Activated CD8-positive, alpha-beta memory T cell treated with anti-CD3 and anti-CD28 coated beads for 48 hours (primary cell): ENCODE measurements at places on chromosomes 2 and 18.

DNA sequence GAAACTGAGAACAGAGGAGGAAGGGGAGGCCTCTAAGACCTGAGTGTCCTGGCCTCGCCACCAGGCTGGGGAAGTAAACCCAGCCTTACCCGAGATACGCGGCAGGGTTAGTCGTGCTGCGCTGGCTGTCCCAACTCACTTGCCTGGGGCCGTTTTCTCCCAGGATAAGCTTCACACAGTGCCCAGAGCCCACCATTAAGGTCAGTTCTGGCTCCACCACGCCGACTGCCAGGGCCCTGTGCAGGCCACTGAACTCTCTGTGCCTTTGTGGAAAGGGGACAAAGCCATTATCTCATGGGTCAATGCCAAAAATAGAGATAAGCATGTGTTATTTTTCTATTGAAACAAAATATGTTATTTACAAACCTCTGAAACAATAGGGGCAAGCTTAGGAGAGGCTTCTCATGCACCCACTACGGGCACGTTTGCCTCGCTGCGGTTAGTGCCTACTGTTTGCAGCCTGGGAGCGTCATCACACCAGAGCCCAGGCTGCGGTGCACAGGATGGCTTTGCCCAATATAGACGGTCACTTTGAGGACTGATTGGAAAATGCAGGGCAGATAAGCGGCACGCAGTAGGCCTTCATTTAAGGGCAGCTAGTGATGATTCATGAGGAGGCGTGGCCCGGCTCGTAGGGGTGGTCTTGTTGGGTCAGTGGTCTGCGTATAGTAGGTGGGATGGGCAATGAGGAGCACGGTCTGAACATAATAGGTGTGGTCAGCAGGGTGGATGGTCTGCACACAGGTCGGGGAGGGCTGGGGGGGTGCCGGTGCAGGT is 242.1 kb downstream of the GLI2 start:
- no peak for DNase-seq

GRCh38 chr2:70852824-70853223 is 17.2 kb upstream of the CD207 start:
- DNase-seq, result no peak

DNA sequence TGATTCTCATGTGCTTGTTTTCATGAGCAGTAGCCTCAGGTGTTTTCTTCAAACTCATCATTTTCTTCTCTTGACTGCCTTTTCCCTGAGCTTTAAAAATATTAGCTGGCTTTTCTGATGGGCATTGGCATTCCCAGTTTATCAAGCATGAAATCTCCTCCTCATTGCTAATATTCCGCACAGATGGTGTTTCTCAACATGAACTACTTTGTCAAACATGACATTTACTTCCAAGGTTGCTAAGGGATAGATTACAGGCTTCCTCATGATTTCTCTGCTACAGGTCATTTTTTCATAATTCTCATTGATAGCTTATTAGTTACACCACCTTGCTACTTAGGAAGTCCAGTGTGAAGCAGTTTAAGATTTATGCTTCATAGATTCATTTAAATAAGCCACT is 1116.9 kb upstream of the CNTNAP5 start:
- DNase-seq, result no peak

- DNase-seq, result no peak
Observed at GRCh38 chr2:32237996-32238395, 26.7 kb downstream of the NLRC4 start.

DNA sequence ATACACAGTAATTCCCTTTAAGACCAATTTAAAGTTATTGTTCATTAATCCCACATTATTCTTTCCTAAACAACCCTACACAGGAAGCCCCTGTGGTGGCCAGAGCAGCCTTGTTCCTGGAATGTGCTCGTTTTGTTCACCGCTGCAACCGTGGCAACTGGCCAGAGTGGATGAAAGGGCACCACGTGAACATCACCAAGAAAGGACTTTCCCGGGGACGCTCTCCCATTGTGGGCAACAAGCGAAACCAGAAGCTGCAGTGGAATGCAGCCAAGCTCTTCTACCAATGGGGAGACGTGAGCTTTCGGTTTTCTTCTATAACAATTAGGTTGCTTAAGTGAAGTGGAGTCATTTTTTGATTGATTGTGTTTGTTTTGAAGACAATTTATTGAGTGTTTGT is 101.0 kb downstream of the UNC80 start:
- DNase-seq, result no peak
